Right lobe of liver (tissue), 6 donors: ENCODE measurements at places on chromosomes 3 and 15.

GRCh38 chr3:132222868-132223538 is 94.2 kb upstream of the ACP3 start:
- no peak for DNase-seq

GRCh38 chr3:150222691-150223489 is 185.2 kb upstream of the TSC22D2 start:
- no peak for DNase-seq

- DNase-seq, result no peak
Observed at GRCh38 chr3:135896613-135897012, 68.9 kb upstream of the PPP2R3A start.

- no peak for DNase-seq
Observed at GRCh38 chr3:157115069-157116006, 44.6 kb downstream of the CCNL1 start.

GRCh38 chr3:174202116-174202515 is 657.0 kb upstream of the NAALADL2 start:
- DNase-seq, result no peak

DNA sequence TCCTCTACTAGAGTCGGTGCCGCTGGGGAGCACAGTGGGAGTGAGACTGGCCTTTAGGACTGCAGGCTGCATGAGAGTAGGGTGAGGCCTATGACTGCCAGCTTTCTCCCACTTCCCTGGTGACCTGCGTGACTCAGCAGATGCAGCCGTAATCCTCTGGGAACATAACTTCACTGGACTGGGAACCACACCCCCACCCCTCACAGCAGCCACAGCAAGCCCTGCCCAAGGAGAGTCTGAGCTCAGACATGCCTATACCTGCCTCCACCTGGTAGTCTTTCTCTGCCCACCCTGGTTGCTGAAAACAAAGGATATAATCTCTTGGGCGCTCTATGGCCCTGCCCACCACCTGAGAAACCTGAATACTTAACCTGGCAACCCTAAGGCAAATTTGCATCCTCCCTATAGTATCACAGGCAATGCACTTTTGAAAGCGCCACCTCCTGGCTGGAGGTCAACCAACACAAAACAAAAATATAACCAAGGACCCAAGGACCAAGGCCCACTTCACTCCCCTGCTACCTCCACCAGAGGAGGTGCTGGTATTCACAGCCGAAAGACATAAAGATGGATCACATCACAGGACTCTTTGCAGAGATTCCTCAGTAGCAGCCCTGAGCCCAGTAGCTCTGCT is 308.9 kb downstream of the CTNNB1 start:
- DNase-seq, result no peak

GRCh38 chr15:58388211-58388610 is 43.6 kb upstream of the LIPC start:
- no peak for DNase-seq
